ENCODE measurements at places on chromosomes 4 and X. TPM values are rescaled to one million over a fixed set of nuclear protein-coding genes. Genes with fewer than 3 reads are reported as not detected.

The GLOD5 gene
- not detected for total RNA-seq

The CHRDL1 gene
- total RNA-seq = not detected

The TMPRSS11E gene
- not detected for total RNA-seq

The NSDHL gene
- 5.7 TPM for total RNA-seq

The HTATSF1 gene
- total RNA-seq = 32.0 TPM

The FUNDC1 gene
- total RNA-seq = 7.1 TPM

The EGFL6 gene
- total RNA-seq = not detected

The OTC gene
- total RNA-seq = not detected

DNA sequence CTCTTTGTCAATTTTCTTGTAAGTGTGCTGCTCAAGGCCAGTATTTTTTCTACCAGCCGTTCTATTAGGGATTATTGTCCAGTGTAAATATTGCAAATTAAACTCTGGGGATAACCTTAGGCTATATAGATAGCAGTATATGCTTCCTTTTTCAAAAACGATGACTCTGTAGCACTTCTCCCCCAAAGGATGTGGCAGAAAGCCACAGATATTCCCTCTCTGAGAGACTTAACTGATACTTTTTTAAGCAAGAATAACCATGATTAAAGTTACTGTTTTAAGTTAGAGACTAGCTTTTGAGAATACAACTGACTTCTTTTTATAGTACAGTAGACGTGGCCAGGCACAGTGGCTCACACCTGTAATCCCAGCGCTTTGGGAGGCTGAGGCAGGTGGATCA is 130.0 kb downstream of the FHIP1A start:
- H3K36me3 ChIP-seq = no peaks in the 10 kb centered on the region
- no peak overlapping the region for H3K4me3 ChIP-seq
- no peaks in the 10 kb centered on the region for H3K4me1 ChIP-seq

DNA sequence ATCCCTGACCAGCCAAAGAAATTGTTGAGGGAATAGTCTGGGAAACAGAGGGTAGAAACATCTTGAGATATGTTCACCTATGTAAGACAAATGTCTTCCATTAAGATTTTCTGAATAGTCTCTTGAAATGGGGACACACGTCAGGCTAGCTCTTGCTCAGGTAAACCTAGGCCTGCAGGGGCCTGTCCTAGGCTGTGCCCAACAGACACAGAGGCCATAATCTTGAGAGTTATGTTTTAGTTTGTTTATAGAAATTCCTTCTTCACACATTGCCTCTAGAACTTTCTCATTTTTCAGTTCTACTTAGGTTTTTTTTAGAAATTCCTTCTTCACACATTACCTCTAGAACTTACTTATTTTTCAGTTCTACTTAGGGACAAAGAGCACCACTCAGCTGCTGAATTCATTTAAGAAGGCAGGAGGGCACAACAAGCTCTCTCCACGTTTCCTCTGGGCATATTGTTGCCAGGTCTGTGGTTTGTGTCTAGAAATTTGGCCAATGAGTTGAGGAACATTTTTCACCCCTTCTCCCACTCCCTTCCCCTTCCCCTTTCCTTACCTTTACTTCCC is 94.9 kb downstream of the ARHGAP24 start:
- H3K4me3 ChIP-seq = no peak overlapping the region
- no peak overlapping the region for H3K27ac ChIP-seq
- no peak for DNase-seq
- no peaks in the 10 kb centered on the region for H3K27me3 ChIP-seq

- H3K27me3 ChIP-seq = no peaks in the 10 kb centered on the region
- H3K36me3 ChIP-seq = no peaks in the 10 kb centered on the region
- peaks cover 11% of the 10 kb centered on the region for H3K4me1 ChIP-seq
- no peak overlapping the region for H3K27ac ChIP-seq
- no peak overlapping the region for H3K4me3 ChIP-seq
Measured at GRCh38 chr4:151094290-151094751, 5.1 kb upstream of the RPS3A start.

- no peak overlapping the region for H3K4me3 ChIP-seq
- no peaks in the 10 kb centered on the region for H3K36me3 ChIP-seq
- H3K27me3 ChIP-seq = no peaks in the 10 kb centered on the region
- H3K4me1 ChIP-seq = no peaks in the 10 kb centered on the region
- DNase-seq = no peak
- no peak overlapping the region for H3K27ac ChIP-seq
Measured at GRCh38 chrX:119095936-119096335, 23.1 kb downstream of the CT47C1 start.

DNA sequence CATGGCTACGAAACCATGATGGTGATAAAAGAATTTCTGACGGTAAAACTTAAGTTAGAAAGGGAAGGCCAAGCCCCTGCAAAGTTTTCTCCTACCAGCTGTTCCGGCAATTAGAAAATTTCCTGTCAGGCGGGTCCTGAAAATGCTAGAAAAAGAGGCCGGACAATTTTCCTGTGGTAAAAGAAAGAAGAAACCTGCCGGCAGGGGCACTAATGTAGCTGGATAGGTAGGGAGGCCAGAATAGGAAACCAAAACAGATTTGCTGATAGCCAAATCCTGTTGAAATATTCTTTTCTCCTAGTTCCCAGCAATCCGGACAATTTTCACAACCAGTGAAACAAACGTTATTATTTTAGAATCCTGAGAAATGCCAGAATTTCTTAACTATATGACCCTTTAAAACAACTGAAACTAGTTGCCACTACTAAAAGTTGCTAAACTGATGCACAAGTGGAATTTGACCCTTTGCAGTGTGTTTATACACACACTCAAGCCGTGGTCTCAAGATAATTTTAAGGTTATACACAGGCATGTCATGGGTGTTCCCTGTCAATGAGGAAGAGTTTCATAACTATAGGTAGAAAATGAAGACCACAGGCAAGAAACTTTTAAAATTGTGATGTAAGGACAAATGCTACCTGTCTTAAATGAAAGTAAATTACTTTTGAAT is 47.7 kb downstream of the RPS6KA3 start:
- H3K4me3 ChIP-seq = no peak overlapping the region
- no peaks in the 10 kb centered on the region for H3K27me3 ChIP-seq
- no peak overlapping the region for H3K27ac ChIP-seq
- no peak for DNase-seq
- H3K36me3 ChIP-seq = no peaks in the 10 kb centered on the region

- H3K4me1 ChIP-seq = no peaks in the 10 kb centered on the region
- H3K36me3 ChIP-seq = no peaks in the 10 kb centered on the region
- no peak overlapping the region for H3K4me3 ChIP-seq
- no peak for DNase-seq
- no peaks in the 10 kb centered on the region for H3K27me3 ChIP-seq
- no peak overlapping the region for H3K27ac ChIP-seq
Measured at GRCh38 chr4:182711211-182711610, 206.0 kb downstream of the DCTD start.

DNA sequence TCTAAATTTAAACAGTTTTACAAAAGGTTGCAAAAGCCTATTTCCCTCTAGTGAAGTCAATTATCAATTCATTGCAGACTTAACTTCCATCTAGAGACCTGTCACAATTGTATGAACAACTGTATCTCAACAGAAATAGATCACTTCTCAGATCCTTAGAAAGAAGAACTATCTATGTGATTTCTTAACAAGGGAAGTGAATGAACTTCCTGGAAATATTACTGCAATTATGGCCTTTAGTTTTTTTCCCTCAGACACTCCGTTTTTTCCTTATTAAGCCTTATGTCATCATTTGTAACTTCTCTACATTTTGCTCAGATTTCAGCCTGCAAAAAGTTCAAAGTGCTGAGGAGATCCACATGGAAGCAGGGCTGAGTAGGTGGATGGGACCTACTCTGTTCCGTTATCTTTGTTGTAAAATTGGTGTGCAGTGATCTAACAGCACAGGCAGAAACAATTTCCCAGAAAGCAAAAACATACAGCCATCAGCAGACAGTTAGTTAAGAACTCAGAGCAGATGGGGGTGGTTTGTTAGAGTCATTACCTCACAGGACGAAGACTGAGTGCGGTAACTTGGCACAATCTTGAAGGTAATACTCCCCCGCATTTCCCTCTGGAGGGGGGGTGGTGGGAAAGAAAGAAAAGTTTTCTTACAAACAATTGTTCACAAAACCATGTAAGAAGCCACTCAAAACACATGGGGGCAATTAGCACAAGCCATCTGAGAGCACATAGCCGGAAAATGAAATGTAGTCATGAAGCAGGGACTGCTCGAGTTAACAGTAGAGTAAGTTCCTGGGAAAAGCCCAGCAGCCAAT is 112.3 kb downstream of the NYX start:
- no peaks in the 10 kb centered on the region for H3K36me3 ChIP-seq
- peaks cover 10% of the 10 kb centered on the region for H3K4me1 ChIP-seq
- H3K27ac ChIP-seq = peak overlapping the region; percentile 18
- no peaks in the 10 kb centered on the region for H3K27me3 ChIP-seq
- no peak overlapping the region for H3K4me3 ChIP-seq

DNA sequence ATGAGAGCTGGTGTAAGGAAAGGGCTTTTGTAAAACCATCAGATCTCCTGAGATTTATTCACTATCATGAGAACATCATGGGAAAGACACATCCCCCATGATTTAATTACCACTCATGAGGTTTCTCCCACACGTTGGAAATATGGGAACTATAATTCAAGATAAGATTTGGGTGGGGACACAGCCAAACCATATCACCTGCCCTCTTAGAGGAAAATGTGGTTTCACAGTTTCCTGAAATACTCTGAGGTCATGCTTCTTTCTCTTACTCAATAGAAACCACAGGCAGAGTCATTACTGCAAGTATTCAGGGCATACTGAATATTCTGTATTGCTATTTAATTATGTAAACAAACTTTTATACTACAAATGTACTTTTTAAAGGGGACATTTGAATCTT is 1453.3 kb downstream of the PCDH18 start:
- no peak overlapping the region for H3K4me3 ChIP-seq
- no peaks in the 10 kb centered on the region for H3K4me1 ChIP-seq
- H3K36me3 ChIP-seq = no peaks in the 10 kb centered on the region
- DNase-seq = no peak
- no peaks in the 10 kb centered on the region for H3K27me3 ChIP-seq

DNA sequence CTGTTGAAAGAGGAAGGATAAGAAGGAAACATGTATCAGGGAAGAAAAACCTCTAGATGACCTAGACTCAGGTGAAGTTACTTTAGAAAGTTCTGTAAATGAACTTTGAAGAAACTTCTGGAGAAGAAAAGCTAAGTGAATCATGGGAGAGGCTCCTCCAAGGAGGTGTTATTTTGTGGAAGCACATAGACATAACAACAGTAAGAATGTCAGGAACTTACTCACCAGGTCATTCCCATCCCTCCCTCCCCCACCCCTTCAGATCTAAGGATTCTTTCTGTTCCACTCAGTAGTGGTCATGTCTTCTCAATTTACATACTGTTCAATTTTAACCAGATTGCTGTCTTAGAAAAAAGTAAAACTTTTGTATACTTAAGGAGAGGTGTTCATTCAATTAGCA is 310.5 kb upstream of the DDX53 start:
- no peaks in the 10 kb centered on the region for H3K27me3 ChIP-seq
- H3K4me1 ChIP-seq = no peaks in the 10 kb centered on the region
- no peaks in the 10 kb centered on the region for H3K36me3 ChIP-seq
- H3K4me3 ChIP-seq = no peak overlapping the region

DNA sequence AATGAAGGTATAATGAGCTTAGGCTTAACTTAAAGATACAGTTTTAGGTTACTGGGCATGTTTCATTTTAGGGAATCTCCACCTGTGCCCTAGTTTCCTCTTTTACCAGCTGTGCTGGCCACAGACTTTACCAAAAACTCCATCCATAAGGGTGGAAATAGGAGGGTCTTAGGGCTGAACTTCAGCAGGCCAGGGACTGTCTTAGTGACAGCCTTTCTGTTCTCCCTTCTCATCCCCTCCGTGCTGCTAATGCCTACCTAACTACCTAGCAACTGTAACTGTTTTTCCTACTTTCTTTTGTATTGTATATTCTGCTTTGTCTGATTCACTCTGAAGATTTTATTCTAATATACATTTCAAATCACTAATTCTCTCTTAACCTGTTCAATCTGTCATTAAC is 1375.3 kb downstream of the PCDH18 start:
- no peaks in the 10 kb centered on the region for H3K36me3 ChIP-seq
- no peak overlapping the region for H3K27ac ChIP-seq

GRCh38 chr4:106981431-106981830 is 54.7 kb downstream of the DKK2 start:
- H3K27me3 ChIP-seq = no peaks in the 10 kb centered on the region
- H3K4me3 ChIP-seq = no peak overlapping the region
- no peaks in the 10 kb centered on the region for H3K36me3 ChIP-seq
- H3K4me1 ChIP-seq = no peaks in the 10 kb centered on the region
- DNase-seq = no peak

DNA sequence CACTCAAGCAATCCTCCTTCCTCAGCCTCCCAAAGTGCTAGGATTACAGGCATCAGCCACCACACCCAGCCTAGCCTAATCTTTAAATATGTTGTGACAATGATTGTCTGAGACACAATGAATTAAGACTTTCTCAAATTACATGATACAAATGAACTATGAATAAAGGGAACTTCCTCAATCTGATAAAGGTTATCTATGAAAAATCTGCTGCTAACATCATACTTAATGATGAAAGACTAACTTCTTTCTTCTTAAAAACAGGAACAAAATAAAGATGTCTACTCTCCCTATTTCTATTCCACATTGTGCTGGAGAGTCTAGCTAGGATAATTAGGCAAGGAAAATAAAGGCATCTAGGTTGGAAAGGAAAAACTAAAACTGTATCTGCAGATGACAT is 60.0 kb downstream of the PDHA1 start:
- no peaks in the 10 kb centered on the region for H3K27me3 ChIP-seq
- DNase-seq = no peak
- H3K27ac ChIP-seq = no peak overlapping the region
- H3K4me3 ChIP-seq = no peak overlapping the region
- H3K36me3 ChIP-seq = no peaks in the 10 kb centered on the region

DNA sequence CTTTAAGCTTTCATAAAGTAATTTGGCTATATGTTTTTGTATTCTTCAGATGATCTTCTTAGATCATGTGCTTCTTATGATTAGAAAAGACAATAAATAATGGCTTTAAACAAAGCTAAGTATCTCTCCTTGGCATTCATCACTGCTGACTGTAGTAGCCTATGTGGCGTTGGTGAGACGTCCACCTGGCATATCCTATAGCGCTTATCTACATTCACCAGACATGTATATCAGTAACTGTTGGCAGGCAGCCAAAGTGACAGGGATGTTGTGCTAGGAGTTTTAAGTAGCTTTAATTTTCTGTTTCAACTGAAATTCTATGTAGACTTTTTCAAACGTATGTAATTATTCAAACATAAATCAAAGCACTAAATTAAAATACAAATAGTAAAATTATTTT is 276.4 kb downstream of the IL15 start:
- H3K4me1 ChIP-seq = no peaks in the 10 kb centered on the region
- H3K36me3 ChIP-seq = no peaks in the 10 kb centered on the region
- no peak overlapping the region for H3K4me3 ChIP-seq
- no peaks in the 10 kb centered on the region for H3K27me3 ChIP-seq
- H3K27ac ChIP-seq = no peak overlapping the region

GRCh38 chr4:128483816-128484215 is 196.2 kb upstream of the PGRMC2 start:
- no peak overlapping the region for H3K4me3 ChIP-seq
- H3K4me1 ChIP-seq = no peaks in the 10 kb centered on the region
- H3K27ac ChIP-seq = no peak overlapping the region
- no peaks in the 10 kb centered on the region for H3K36me3 ChIP-seq

GRCh38 chr4:48067536-48067935 is 51.0 kb downstream of the NIPAL1 start:
- no peaks in the 10 kb centered on the region for H3K27me3 ChIP-seq
- H3K36me3 ChIP-seq = peaks cover 32% of the 10 kb centered on the region
- H3K4me3 ChIP-seq = no peak overlapping the region
- no peaks in the 10 kb centered on the region for H3K4me1 ChIP-seq
- DNase-seq = no peak

Measured in T-cell (primary cell).